ENCODE measurements at places on chromosomes 1 and 21.

DNA sequence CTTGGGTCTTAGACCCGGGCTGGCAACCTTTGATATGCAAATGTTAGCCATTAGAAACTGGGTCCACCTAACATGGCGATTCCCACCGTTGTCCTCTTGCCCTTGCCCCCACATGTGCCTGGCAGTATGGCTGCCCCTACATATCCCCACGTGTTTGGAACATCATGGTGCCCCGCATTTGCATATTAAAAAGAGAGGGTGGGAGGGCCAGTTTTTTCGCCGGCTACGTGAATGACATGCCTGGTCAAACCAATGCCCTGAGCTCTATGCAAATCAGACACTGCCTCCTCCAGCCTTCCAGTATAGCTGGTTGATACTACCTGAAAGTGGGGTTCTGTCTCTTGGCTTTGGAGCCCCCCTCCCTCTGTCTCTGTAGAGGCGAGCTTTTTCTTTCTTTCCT lies 133.0 kb downstream of the CDC42BPA start:
- DNase-seq = no peak

GRCh38 chr1:116487031-116487430 lies 83.8 kb downstream of the CD58 start:
- no peak for DNase-seq

DNA sequence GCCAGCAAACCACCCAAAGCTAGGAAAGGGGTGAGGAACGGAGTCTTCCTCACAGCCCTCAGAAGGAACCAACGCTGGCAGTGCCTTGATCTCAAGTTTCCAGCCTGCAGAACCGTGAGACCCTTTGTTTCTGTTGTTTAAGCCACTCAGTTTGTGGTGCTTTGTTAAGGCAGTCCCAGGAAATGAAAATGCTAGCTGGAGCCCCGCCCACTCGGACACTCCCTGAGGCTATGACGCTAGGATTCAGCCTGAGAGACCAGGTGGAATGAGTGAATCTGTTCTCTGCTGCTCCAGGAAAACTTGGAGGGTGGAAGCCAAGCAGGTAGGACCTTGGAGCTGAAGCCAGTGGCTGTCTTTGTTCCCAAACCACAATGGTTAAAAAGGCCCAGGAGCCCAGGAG lies 196.5 kb upstream of the POU3F1 start:
- DNase-seq = no peak

- no peak for DNase-seq
Observed at GRCh38 chr1:229238674-229239415, 32.1 kb upstream of the RAB4A start.

GRCh38 chr1:8329439-8329838 lies 11.5 kb downstream of the SLC45A1 start:
- DNase-seq = no peak

DNA sequence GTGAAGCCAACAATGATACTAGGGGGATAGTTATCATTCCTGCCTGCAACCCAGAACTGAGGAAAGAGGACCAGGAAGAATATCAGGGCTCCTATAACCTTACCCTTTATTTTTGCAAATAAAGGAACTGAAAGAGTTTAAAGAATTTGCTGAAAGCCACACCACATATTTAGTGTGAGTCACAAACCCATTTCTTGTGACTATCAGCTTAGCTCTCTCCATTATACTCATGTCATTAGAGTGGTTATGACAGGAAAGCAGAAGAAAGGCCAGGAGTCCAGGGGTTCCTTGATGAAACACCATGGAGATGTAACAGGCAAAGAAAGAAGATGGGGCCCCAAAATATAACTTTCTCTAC lies 141.1 kb upstream of the SAMSN1 start:
- no peak for DNase-seq

DNA sequence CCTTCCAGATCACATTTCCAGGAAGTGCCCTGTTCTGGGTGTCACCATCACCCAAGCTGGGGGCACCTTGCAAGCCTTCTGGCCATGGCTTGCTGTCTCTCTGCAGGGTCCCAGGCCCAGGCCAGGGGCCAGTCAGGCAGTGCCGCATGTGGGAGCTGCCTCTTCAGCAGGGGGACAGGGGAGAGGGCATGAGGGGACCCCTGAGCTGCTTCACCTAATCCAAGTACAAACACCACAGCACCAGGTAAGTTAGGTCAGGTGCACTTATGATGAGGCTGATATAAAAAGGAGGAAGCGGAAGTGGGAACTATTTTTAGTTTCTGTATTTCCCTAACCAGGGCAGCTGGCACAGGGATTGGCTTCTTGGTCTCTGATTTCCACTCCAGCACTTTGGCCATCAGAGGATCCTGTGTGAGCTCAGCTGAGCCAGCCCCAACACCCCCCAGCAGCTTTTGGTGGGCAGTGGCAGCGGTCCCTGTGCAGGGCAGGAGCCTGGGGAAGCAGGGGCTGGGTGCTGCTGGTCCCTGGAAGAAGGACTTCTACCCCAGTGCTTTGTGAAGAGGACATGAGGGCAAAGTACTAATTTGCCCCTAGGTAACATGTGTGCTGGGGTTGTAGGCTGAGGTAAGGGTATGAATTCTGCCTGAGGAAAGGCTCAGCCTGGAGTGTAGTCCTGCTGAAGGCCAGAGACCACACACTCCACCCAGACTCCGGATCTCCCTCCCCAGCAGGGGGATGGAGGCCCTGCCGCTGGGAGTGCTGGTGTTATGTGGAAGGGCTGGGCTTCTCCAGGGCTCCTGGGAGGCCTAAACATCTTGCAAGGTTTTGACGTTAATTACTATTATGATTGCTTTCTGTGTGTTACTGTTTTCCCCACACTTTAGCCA lies 3.3 kb upstream of the PCBP3 start:
- no peak for DNase-seq

DNA sequence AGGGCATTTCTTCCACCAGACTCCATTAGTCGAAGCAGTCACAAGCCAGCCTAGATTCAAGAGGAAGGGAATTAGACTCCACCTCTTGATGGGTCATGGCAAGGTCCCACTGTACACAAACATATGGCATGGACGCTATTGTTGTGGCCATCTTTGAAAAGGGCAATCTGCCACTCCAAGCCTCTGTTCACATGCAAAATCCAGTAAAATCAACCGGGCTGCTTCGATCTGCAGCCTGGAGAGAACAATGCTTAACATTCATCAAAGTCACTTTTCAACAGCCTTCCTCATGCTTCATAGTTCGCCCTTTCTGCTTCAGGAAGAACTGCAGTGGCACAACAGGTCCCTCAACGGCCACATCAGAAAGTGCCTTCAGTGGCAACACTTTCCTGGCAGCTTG lies 28.0 kb upstream of the GJB5 start:
- DNase-seq = no peak

DNA sequence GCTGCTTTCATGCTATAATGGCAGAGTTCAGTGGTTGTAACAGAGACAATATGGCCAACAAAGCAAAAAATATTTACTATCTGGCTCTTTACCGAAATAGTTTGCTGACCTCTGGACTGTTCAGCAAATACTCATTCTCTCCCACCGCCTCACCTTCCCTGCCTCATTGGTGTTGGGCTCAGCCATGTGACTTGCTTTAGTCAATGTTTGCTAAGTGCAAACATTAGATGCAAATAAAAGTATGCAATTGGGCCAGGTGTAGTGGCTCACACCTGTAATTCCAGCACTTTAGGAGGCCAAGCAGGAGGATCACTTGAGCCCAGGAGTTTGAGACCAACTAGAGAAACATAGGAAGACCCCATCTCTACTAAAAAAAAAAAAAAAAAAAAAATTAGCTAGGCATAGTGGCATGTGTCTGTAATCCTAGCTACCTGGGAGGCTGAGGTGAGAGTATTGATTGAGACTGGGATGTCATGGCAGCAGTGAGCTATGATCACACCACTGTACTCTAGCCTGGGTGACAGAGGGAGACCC lies 55.1 kb downstream of the RPL5 start:
- no peak for DNase-seq

GRCh38 chr1:45412899-45413298 lies 72.7 kb upstream of the MUTYH start:
- no peak for DNase-seq

DNA sequence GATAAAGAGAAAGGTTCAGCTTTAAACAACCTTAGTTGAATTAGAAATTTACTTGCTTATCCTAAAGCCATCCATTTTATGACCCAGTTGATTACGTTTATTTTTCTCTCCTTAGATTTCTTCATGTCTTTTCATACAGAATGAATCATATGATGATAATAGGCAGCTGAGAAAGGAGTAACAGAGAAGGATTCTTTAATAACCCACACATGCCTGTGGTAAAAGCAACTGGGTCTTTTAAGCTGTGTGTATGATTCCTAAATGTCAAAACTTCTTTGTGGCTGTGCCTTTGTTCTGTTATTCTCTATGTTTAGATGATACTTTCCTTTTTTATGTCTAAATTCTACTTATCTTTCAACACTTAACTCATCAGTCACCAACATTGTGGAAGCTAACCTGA lies 626.5 kb downstream of the NCAM2 start:
- DNase-seq = no peak

- no peak for DNase-seq
Observed at GRCh38 chr1:180301135-180301742, 71.2 kb downstream of the LHX4 start.

GRCh38 chr1:3507636-3508275 lies 53.3 kb downstream of the ARHGEF16 start:
- no peak for DNase-seq

- DNase-seq = no peak
Observed at GRCh38 chr1:233654658-233655280, 40.9 kb downstream of the KCNK1 start.

DNA sequence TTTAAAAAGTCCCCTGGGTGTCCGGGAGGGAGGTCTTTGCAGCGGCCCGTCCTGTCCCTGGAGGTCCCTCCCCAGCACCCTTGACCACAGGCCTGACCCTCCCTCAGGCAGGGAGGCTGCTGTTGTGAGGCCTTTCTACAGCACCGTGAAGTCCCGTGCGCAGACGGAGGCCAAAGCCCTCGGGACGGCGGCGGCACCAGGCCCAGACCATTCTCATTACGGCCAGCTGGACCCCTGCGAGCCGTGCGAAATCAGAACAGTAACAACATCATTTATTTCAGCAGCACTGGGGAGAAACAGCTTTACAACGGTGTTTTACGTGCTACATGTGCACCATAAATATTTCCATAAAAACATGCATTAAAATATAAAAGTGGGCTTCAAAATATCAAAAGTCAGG lies 101.4 kb upstream of the ACTRT2 start:
- DNase-seq = no peak

DNA sequence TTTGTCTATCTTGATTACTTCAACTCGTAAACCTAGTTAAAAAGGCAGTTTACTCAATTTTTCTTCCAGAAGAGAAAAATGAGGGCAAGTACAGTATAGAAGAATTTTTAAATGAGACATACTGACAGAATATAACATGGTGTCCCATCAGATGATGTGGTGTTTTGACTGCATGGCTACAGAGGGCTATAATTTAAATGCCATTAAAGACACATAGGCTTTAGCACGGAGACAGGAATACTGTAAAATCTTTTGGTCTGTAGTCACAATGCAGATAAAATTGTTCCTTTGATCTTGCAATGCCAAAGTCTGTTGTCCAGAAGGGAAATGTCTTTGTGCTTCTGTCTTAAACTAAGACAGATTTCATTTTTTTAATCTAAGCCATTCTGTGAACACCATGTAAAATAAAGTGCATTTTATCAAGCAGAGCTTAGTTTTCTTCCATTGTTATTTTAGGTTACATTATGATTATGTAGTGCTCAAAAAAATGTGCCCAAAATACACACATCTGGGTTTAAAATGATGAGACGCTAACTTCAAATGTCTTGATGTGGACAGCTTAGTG lies 249.6 kb downstream of the PTPRC start:
- DNase-seq = no peak

DNA sequence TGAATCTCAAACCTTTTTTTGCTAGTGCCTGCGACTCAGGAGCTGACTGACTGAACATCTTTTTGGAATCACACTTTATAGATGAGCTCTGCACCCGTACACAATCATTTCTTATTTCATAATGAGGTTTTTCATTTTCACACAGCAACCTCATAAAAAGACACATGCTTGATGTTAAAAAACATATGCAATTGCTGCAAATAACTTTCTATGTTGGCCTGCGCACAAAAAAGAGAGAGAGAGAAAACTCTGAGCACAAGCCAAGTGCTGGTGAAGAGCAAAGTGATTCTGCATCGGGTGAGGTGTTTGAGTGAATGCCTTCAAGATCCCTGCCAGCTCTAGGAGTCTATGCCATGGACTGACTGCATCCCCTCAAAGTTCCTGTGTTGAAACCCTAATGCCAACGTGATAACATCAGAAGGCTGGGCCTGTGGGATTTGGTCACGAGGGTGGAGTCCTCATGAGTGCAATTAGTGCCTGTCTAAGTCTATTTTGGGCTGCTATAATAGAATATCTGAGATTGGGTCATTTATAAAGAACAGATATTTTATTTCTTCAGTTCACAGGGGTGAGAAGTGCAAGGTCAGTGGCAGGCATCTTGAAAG lies 36.6 kb downstream of the C1orf87 start:
- DNase-seq = no peak

DNA sequence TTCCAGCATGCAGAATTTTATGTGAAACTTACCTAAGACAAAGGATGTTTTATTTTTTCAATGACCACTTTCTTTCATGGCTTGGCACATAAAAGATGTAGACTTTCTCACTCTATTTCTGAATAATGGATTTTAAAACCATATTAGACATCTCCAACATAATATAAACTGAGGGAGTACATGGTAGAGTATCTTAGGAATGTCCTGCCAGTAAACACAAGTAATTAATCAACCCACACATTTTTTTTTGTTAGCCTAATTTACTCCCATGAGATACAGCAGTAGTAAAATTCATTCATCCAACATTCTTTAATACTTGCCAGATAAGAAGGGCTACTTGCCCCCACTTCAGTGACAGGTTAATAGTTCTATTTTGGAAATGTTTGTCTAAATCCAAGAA lies 235.4 kb upstream of the ADAMTS5 start:
- DNase-seq = no peak

DNA sequence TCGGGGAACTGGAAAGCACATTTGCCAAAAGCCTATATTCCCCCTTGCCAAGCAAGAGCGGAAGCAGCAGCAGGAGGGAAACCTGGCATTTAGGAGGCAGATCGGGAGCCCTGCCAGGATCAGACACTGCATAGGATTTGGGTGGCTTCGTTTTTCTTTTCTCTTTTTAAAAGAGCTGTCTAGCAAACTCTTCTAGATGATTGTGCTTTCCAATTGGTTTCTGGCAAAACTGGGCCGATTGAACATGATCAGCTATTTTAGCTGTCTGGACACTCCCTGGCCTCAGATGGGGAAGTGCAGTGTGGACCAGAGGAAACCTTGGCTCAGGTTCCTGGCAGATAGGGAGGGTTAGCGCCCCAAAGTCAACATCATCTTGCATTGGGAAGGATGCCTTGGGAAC lies 414.0 kb upstream of the KAZN start:
- no peak for DNase-seq

- no peak for DNase-seq
Observed at GRCh38 chr1:62433861-62434617, 2.8 kb upstream of the USP1 start.
